NCI-H1092 (cell line): ENCODE measurements at places on chromosomes 2 and 18.

DNA sequence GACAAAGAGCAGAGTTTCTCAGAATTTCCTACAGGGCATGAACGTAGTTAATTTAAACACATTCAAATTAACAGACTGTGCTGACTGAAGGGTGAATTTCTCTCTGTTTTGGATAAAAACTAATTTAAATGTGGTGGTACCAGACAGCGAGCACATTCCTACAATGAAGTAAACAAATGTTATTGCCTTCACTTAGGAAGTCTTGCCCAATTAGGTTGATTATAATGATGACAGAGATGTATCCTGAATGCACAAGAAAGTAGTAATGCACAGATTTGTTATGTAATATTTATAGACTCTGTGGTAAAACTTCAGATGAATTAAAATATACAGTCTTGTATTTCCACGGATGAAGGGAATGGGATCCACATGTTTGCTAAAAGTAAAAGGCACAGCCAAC, 507.2 kb downstream of the EPHA4 start:
- DNase-seq: no peak

DNA sequence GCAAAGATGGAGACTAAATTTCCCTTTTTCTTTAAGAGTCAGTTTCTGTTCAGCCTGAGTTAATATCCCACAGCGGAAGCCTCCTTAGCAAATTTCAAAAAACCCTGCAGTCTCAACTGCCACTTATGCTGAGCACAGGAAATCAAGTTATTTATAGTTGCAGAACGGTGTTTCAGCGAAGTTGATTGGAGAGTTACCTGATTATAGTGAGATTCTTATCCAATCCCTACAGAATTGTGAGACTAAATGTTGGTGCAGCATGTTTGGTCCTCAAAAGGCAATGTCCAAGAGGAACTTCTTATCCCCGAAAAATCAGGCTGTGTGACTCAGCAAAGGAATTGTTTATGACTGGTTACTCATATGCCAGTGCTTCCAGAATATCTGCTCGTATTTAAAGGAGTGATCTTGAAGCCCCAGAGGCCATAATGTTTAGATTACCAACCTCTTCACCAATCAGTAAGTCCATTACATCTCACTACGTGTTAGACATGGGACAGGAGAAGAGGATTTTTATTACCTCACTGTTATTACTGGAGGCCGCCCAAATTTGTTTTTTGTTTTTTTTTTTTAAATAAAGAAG, 67.9 kb downstream of the LRRFIP1 start:
- no peak for DNase-seq

DNA sequence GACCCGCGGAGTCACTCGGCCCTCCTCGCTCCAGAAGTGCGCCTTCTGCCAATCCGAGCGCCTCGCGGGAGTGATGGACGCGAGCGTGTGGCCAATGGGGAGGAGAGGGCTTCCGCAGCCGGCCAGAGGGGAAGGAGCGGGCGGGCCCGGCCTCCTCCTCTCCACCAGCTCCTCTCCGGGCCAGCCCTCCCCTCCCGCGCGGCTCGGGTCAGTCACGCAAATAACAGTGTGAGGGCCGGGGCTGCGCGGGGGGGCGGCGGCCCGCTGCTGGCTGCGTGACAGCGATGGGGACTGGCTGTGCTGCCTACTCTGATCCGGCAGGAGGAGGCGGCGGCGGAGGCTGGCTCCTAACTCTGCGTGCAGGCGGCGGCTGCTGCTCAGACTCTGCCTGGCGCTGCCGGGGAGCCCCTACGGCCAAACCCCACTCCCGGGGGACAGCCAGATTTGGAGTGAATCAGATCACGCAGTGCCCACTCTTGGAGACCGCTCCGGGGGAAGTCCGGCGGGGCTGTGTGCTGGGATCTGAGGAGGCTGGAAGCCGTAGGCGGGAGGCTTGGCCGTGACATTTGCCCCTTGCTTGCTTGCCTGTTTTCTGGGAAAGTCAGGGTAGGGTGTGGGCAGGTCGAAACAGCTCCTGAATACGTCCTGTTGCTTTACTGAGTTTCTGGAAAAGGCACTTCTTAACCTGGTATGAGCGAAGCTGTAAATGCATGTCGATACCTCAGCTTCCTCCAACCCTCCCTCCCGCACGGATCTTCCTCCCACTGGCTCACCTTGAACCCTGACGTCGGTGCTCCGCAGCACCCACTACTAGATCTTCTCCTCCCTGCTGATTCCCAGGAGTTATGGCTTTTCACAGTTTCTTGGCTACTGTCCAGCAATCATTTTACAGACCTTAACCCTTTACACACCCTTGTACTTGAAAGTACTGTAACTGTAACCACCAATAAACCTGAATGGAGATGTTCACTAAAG, 97.9 kb upstream of the SERTAD2 start:
- DNase-seq: no peak

- no peak for DNase-seq
Observed at GRCh38 chr18:78106946-78107345, 857.3 kb downstream of the GALR1 start.

- DNase-seq: no peak
Observed at GRCh38 chr2:121860758-121861227, 105.3 kb downstream of the TSN start.

GRCh38 chr2:240559286-240559685, 871 bp upstream of the DUSP28 start:
- no peak for DNase-seq

DNA sequence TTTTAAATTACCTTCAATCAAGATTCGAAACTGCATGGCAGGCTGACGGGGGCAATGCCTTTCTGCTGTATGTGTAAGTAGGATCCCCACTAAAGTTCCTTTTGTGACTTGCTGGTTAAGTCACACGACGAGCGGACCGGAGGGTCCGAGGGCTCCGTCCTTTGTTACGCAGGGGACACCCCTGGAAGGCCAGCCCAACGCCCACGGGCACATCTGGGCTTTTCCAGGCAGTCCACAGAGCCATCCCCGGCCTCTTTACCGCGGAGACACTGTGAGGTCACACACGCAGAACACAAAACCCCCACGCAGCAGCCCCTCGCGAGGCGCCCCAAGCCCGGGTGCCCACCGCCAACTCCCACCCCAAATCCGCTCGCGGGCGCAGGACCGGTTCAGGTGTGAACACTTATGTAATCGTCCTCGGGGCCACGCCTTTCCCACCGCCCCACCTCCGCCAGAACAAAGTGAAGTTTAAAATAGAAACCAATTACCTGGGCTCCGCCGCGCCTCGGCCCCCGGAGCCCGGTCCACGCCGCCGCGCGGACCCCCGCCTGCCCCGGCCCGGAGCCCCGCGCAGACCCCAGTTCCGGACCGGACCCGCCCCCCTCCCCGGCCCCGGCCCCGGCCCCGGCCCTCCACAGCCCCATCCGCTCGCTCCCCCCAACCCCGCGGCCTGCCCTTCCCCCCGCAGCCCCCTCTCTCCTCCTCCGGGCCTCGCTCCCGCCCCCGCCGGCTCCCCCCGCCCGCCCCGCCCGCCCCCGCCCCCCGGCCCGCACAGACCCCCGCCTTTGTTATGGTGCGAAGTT, 4.2 kb downstream of the ZNF516 start:
- DNase-seq: no peak

- no peak for DNase-seq
Observed at GRCh38 chr18:46072376-46072867, 362 bp upstream of the PSTPIP2 start.

- DNase-seq: no peak
Observed at GRCh38 chr2:19806591-19806990, 95.2 kb downstream of the TTC32 start.

- no peak for DNase-seq
Observed at GRCh38 chr2:180122874-180123273, 115.8 kb upstream of the CWC22 start.

- DNase-seq: no peak
Observed at GRCh38 chr2:134537702-134538101, 181.1 kb downstream of the TMEM163 start.

DNA sequence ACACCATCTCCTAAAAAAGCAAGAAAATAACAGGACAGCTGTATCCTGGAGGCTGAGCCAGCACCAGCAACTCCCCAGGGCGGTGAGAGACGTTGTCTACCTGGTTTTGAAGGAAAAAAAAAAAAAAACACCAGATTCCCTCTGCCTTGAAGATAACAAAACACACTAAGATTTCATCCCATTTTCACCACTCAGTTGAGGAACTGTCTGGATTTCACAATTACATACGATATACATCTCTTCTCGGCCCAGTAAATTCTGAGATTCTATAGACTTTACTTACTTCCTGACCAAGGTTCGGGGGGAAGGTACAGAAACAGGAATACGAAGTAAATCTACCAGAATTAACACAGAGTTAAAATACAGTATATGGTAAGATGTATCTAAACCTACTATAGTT, 8.5 kb downstream of the ZNF516 start:
- DNase-seq: no peak

DNA sequence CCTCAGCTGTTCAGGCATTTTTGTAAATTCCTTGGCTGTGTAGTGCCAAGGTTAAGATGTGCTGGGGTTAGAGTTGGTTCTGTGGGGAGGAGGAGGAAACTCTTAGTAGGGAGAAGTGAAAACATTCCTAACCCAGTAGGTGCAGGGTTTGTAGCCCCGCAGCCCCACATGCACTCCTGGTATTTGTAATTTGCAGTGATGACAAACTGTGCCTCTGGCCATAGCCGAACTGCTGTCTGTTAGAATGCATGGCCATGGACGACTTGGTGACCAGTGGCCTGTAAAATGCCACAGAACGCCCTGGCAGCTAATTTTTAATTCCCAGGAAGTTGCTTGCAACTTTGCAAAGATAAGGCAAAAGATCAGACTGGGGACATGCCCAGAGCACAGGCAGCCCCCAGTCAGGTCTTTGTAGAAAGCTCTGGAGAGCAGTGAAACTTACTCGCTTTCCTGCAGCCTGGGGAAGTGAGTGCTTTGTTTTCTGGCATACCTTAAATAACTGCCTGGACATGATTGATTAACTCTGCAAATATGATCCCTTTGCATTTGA, 38.4 kb downstream of the LYPD6B start:
- DNase-seq: no peak

DNA sequence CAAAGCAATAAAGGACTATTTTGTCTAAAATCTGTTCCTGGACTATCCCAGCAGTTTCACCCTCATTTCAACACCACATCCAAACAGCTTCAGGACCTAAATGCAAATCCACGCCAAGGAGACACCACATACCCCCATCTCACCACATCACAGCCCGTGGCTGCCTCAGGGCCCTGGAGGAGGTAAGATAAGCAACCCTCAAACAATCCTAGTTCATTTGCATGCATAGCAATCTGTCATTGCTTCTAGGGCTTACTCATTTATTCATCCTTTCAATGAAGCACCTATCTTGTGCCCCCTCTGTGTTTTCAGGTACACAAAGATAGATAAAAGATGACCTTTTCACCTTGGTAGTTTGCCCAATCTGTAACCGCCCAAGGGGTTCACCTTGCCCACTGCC, 86.5 kb downstream of the VSNL1 start:
- no peak for DNase-seq

GRCh38 chr2:219426068-219426443, 7.9 kb downstream of the DES start:
- no peak for DNase-seq

- DNase-seq: no peak
Observed at GRCh38 chr2:28423856-28424605, 31.4 kb downstream of the FOSL2 start.

DNA sequence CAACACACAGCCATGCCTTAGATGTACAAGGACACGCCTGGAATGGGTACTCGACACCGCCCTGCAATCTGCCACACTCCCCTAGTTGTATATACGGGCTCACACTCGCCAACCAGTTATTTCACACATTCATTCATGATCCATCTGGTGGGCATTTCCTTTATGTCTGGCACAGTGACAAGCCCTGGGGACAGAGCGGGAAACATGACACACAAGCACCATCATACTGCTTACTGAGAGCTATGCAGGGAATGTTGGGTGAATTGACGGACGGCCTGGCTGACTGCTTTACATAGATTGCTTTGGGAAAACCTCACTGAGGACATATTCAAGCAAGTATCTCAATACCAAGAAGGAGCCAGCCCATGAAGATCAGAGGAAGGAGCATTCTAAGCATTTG, 448.0 kb upstream of the SPRED2 start:
- no peak for DNase-seq

DNA sequence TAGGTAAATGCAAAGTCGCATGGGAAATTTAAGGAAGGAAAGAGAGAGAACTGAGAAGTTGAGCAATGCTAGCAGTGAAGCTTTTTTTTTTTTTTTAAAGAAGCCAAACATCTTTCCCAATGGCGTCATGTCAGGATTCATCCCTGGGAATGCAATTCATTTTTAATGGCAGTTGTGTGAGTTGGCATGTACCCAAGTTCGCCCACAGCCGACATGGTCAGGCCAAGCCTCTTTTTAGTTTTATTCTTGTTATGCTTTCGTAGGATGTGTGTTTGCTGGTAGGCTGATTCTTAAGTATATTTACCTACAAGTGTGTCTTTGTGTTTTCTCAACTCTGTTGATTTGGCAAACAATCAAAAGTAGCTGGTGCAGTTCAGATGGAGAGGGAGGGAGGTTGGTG, 127.6 kb upstream of the ITGA6 start:
- no peak for DNase-seq

- no peak for DNase-seq
Observed at GRCh38 chr2:129466389-129466788, 513.1 kb upstream of the RAB6C start.

DNA sequence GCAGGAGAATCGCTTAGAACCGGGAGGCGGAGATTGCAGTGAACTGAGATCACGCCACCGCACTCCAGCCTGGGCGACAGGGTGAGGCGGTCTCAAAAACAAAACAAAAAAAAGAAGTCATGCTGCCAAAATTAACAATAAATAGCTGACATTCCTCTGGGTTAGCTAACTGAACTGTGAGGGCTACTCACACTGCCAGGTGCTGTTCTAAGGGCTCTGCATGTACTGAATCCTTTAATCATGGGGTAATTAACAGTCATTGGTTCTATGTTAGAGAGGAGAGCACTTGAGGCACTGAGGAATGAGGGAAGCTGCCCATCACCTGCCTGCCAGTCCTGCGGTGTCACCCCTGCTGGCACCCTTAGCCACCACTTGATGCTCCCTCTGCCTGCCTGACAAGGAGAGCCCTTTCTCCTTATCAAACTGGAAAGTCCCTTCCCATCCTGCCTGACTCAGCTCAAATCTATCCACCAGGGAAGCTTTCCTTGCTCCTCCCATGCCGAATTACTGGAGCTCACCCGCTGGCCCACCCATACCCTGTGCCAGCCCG, 73.0 kb upstream of the RIOK3 start:
- DNase-seq: no peak

DNA sequence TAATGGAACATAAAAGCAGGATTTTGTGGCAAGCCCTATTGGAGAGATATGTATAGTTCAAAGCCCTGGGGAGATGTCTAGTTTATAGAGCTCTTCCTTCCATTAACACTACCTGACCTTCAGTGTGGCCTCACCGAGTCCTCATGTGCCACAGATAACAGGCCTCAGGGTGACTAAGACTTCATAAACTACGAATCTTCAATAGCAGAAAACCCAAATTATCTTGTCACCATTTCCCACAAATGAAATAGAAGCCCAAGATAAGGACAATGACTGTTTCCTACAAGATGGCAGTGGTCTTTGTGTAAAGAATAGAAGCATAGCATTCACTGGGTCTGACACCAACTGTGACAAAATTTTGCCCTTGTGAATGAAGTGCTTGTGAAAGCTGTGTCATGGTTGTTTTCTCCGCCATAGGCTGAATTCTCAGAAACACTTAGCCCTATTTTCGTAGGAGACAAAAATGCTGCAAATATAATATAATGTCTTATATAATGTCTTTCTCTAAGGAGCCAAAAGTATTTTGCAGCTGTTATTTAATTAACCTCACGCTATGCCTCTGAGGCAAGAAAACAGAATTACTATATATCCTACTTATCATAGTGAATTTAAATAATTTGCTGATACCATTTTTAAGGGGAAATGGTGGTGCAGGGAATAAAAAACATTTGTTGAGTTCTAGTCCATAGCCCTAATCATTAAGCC, 136.7 kb upstream of the CWC22 start:
- no peak for DNase-seq

GRCh38 chr2:35787302-35788031, 568.1 kb upstream of the CRIM1 start:
- no peak for DNase-seq
